ENCODE measurements at places on chromosomes 12 and 14. TPM values are rescaled to one million over a fixed set of nuclear protein-coding genes. Genes with fewer than 3 reads are reported as not detected.

The SETD1B gene
- 8.5 TPM for total RNA-seq

DNA sequence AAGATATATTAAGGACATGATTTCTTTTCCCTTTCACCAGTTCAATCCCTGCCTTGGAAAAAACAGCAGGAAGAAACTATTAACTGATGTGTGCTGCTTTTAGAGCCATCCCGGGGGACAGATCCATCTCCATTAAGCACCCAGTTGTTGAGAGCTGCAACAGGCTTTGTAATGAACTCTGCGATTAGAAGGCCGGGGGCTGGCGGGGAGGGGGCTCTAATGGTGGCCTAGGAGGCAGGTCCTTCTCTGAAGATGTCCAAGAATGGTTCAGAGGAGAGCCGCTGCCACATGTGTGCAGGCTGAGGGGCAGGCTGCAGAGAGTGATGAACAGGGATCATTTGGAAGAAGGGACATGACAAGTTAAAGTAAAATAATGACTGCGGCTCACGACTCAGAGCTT, 67.8 kb downstream of the GALNT8 start:
- no peak for DNase-seq
- H3K36me3 ChIP-seq, result no peaks in the 10 kb centered on the region
- H3K27ac ChIP-seq, result no peak overlapping the region
- H3K4me1 ChIP-seq, result no peaks in the 10 kb centered on the region

The TAS2R7 gene
- not detected for total RNA-seq

The PRB2 gene
- not detected for total RNA-seq

The TAS2R8 gene
- total RNA-seq, result not detected

DNA sequence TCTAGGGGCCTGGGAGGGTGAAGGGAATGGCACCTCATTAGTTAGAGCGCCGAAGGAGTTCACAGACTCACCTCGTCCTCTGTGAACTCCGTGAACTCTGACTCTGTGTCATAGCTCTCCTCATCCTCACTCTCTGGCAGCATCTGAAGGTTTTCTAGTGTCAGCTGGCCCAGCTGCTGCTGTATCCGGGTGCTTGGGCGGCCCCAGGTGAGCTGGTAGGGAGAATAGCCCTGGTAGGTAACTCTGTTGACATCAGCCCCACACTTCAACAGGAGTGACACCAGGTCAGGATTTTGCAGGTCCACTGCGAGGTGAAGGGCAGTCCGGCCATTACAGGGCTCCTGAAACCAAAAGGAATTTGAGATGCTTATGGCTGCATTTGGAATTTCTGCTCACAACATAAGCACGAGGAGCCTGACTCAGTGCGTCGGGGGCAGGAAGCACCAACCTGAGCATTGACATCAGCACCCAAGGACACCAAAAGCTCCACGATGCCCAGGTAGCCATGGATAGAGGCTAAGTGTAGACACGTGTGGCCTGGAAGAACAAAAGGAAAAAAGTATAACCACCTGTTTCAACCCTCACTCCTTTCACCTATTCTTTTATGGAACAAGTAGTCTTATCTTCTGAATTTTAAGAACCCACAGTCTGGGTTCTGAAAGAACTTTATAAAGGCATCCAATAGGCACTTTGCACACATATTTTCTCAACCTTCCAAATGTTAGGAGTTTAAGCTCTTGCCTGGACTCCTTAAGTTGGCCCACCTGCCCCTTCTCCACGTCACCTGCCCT, 2.0 kb downstream of the NFKBIA start:
- H3K4me1 ChIP-seq, result peaks cover 14% of the 10 kb centered on the region
- peak overlapping the region; percentile 72 for H3K4me3 ChIP-seq
- H3K27me3 ChIP-seq, result no peaks in the 10 kb centered on the region

Data from right lobe of liver (tissue), 6 donors.